ENCODE measurements at places on chromosomes 7 and 10.

DNA sequence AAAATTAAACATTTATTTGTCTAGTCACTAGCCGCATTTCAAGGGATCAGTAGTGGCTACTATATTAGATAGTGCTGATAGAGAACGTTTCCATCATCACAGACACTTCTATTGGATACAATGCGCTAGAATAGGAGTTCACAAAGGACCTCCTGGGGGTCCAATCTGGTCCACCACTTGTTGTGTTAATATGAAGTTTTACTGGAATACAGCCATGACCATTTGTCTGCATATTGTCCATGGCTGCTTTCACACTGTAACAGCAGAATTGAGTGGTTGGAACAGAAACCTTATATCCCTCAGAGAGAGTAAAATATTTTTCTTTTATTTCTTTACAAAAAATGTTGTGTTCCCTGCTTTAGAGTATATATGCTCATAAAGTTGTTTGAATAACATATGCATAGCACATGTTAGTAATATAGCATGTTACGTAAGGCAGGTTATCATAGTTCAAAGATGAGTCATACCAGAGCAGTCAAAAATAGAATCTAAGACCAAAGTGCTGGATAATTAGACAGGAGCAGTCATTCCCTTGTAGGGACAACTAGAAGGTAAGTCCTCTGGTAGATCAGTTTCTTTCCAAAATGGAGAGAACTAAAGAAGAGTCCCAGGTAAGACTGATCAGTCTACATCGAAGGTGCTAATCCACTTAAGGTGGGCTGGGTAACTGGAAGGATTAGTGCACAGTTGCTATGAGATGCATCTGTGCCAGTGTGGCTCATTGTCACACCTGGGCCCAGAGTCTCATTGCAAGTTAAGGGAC lies 14.9 kb downstream of the BZW2 start:
- peak; percentile 72 for DNase-seq

DNA sequence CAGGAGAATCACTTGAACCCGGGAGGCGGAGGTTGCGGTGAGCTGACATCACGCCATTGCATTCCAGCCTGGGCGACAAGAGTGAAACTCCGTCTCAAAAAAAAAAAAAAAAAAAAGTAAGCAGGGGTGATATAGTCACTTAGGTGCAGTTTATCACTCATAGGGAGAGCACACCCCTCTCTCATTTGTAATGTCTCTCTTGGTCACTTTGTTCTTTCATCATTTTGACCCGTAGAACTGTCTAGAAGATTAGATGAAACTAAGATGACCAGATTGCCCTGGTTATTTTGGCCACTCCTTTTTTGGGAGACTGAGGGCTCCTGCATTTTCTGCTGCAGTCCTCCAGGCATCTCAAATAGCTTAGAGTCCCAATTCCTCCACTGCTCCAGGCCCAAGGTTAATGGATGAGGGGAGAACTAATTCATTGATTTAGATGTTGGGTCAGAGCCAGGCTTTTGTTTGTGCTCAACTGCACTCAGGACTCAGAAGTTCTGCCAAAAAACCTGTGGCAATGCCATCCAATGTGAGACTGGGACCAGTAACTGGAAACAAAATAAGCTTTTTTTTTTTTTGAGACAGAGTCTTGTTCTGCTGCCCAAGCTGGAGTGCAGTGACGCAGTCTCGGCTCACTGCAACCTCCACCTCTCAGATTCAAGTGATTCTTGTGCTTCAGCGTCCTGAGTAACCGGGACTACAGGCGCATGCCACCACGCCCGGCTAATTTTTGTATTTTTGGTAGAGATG lies 50.0 kb upstream of the CAMK1D start:
- no peak for DNase-seq

- DNase-seq, result no peak
Observed at GRCh38 chr10:23386052-23386451, 41.5 kb upstream of the C10orf67 start.

DNA sequence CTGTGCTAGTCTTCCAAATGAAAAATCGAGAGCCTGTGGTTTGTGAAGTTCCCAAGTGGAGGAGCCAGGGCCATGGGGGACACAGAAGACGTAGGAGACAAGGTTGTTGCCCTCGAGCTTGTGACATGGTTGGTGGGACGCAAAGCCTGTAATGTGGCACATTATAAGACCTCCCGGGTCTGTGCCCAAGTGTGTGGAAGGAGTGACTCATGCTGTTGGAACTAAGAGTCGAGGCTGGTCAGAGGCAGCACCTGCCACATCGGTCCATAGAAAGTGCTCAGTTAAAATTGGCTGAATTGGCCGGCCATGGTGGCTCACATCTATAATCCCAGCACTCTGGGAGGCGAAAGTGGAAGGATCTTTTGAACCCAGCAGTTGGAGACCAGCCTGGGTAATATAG lies 27.0 kb upstream of the PODXL start:
- peak; percentile 79 for DNase-seq

- no peak for DNase-seq
Observed at GRCh38 chr10:86306628-86307278, 59.8 kb downstream of the GRID1 start.

DNA sequence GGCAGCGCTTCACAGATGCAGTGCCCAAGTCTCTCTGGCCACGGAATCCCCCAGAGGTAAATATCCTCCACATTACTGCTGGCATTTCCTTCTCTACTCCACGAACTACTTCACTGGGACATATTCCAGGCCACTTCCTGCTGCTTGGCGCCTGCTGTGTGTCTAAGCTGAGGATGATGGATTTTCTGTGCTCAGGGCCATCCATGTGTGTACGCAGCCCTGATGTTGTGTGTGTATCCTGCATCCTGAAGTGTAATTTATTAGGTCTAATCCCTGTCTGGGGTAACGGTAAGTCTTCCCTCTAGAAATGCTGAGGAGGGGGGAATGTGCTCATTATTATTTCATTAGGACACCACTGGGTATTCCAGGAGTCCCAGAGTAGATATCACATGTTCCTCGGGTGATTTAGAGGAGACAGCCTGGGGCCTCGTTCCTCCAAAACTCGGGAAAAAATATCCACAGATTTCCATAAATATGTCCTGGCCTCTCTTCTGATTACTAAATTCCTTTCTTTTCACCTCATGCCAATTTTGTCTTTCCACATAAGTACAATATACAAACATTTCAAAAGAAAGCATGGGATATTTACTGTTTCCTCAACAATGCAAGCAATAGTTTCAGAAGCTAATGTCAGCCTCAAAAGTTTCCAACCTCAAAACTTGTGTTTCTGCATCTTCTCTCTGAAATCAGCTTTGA lies 25.5 kb upstream of the HABP2 start:
- DNase-seq, result no peak
